Activated CD4-positive, alpha-beta T cell treated with anti-CD3 and anti-CD28 coated beads, Interleukin-2, Interleukin-6, amounts not matched to agents 100 ng/mL and 50 ng/mL, durations not matched to agents 16 hours and 8 hours (primary cell): ENCODE measurements at places on chromosomes 12 and 14.

- DNase-seq = peak; percentile 62
Observed at GRCh38 chr14:54348001-54348611, 48.7 kb upstream of the CDKN3 start.

DNA sequence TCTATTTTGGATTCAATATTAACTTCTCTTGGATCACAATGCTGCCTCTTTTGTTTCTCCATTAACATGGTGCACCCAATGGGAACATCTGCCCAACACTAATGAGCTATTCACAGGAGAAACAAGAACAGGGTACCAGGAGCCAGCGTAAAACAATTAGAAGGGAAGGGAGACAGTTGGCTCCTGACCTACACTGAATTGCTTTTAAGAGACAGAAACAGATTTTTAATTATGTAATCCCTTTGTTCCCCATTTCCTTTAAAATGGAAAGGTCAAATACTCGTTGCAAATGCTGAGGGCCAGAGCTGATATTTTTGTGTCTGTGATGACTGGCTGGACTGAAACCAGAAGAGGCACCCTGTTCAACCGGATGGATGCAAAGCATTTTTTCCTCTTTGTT lies 108.3 kb downstream of the SEC23A start:
- no peak for DNase-seq

DNA sequence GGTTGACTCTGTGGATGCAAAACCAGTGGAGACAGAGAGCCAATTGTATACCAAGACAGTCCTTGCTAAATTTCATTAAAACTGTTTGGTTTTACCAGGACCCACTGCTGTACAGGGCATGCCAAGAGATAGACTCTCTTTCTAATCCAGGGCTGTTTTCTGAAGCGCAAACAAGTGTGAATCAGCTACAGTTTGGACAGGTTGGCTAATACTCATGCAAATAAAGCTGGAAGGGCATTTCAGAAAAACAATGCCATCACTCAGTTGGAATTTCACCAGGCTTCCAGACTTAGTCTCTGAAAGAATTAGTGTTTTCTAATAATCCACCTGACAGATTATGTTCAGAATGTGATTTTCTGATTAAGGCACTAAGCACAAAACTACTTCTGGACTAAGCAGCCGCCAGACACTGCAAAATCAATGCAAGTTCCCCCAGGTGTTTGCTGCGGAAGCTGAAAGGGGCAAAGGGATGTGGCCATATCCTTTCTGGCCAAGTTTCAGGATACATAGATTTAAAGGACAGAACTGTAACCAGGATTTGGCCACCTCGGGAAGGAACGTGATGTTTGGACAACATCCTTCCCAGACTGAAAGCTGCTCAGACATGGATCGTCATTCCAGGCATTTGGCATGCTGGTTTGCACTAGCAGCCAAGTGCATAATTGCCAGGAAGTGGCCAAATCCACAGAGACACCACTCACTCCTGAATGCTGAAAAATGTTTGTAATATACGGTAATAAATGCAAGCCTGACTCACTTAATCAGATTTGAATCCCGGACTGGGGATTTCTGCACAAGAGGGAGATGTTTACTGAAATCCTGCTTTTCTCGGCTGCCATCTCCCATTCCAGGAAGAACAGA lies 32.0 kb upstream of the CDKN3 start:
- no peak for DNase-seq

DNA sequence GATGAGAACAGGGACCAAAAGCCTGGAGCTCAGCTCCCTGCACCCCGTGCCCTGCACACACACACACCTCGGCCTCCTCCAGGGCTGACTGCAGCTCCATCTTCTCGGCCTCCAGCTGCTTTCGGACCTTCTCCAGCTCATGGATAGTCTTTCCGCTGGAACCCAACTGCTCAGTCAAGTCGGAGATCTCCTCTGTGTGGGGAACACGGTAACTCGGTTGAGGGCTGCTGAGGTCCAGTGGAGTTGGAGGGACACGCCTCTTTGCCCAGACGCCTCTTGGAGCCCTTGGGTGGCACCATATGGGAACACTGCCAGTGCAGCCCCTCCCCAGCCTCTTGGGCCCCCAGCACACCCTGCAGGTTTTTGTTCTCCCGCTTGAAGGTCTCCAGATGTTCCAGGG lies 8.7 kb upstream of the MYH6 start:
- no peak for DNase-seq

- no peak for DNase-seq
Observed at GRCh38 chr12:6347367-6348338, 5.8 kb upstream of the TNFRSF1A start.

GRCh38 chr12:113203852-113204760 lies 17.2 kb upstream of the TPCN1 start:
- peak; percentile 16 for DNase-seq
